Psoas muscle (tissue), 8 donors: ENCODE measurements at places on chromosomes 12 and 14. TPM values are rescaled to one million over a fixed set of nuclear protein-coding genes. Genes with fewer than 3 reads are reported as not detected.

Gene FAR2
- 1.3 TPM for total RNA-seq

DNA sequence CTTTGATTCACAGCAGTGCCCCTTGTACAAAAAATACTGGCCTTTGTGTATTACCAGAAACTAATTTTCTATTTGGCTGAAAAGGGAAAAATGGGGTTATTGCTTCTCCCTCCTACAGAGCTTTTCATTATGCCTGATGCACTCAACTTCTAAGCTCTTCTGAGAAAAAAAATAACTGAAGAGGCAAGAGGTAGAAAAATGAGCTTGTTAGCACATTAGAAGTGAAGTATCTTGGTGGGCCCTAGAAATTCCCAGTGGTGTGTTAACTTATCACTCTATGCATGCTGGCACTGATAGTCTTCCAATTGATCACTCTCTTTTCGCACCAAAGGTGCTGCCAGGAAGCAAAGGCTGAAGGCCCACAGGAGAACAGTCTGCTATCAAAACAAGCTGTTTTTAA, 17.1 kb downstream of the INSM2 start:
- no peak for DNase-seq

GRCh38 chr14:104277416-104278213, 139.2 kb downstream of the KIF26A start:
- no peak for DNase-seq

DNA sequence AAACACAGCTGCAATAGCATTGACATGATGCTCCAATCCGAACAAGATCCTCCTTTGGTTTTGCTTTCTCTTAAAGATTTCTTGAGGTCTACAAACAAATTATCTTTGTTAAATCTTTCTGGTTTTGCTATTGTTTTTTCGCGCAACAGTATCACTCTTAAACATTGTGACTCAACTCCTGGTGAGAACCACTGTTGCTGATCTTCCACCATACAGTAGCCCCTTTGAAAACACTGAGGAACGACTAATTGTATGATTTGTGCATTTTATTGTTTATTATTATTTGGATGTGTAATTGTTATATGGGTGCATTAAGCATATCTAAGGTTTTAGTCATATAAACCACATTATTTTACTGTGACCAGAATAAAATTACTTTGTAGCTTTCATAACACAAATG, 282.8 kb downstream of the EGLN3 start:
- no peak for DNase-seq

Gene DLK1
- 12.7 TPM for total RNA-seq

- no peak for DNase-seq
These were observed 4.1 kb upstream of the SLC7A7 start for GRCh38 chr14:22819151-22819988.

GRCh38 chr14:35883677-35884293, 57.6 kb downstream of the BRMS1L start:
- DNase-seq, result no peak

- no peak for DNase-seq
These were observed 52.9 kb downstream of the GXYLT1 start for GRCh38 chr12:42091769-42092168.

GRCh38 chr14:36510874-36511273, 9.2 kb downstream of the NKX2-1 start:
- no peak for DNase-seq

GRCh38 chr12:87930033-87930432, 99.2 kb downstream of the C12orf50 start:
- DNase-seq, result no peak

DNA sequence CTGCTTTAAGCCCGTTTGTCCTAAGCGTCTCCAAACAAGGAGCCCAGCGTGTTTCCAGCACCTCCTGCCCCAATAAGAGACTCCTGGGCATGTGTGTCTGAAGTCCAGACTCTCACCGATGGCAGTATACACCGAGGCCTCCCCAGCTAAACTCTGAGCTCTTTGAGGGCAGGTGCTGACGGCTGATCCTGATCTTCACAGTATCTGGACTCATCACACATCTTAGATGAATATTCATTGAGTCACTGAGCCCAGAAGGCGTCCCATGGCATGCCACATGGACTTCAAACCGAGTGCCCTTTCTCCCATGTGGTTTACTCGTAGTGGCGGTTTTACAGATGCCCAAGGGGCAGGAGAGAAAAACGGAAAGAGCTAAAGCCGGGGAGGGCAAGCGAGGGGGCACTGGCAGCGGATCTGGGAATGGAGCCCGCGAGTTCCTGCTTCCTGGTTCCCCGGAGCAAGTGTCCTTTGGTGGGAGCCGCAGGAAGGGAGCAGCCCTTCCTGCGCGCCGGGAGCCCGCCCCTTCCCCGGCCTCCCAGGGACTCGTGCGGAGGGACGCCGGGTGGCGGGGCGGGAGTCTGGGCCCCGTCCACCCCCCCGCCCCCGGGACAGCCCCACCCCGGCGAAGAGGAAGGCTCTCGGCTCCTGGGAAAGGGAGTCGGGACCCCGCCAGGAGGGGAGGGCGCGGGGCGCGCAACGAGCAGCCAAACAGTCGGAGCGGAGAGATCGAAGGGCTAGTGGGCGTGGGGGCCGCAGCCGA, 585 bp upstream of the TEAD4 start:
- DNase-seq, result peak; percentile 72

- DNase-seq, result no peak
These were observed 69.9 kb upstream of the MON2 start for GRCh38 chr12:62396750-62397149.

DNA sequence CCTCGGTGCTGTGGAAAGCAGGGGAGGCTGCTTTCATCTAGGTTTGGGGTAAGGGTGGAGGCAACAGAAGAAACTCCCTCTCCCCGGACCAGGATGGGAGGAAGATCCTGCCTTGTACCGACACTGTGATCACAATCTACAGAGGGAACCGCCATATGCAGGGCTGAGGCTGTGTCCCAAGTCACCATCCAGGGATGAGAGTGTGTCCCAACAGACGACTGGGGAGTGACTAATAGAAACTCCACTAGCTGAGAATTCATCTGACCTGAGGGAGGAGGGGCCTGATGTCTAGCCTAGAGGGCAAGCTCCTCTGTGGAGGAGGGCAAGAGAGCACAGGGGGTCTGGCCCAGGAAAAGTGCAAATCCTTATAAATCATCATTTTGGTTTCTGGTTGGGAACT, 172.4 kb downstream of the CALM1 start:
- no peak for DNase-seq

DNA sequence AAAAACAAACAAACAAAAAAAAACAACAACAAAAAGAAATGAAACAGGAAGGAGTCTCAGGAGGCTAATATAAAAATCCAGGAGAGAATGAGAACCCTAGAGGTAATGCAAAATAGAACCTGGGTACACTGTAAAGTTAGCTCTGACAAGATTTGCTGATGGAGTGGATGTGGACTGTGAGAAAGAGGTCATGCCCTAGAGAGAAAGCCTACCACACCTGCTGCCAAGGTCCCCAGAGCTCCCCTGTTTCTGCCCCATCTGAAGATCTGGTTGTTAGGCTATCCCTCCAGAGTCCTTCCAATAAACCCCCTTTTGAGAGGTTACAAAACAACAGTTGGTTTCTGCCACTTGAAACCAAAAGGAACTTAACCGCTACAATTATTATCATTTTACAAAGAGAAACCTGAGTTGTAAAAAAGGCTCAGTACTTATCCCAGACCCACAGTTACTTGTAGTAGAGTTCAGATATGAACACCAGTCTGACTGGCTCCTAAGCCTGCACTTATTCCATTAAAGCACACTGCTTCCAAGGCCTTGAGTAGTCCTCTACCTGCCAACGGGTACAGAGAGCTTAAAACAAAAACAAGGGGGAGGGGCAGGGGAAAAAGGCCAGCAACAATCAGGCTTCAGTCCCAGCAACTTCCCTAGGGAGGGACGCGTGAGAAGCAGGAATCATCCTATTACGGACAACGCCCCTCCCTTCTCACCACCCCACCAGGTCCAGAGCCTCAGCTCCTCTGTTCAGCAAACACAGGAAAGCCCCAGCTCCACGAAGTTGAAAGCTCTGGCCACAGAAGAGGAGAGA, 27.7 kb downstream of the PPP1R13B start:
- peak; percentile 24 for DNase-seq
